Umbilical cord (tissue), 2 donors: ENCODE measurements at places on chromosomes 1 and 21. TPM values are rescaled to one million over a fixed set of nuclear protein-coding genes. Genes with fewer than 3 reads are reported as not detected.

Gene WNT2B
- 4.8 TPM for total RNA-seq

GRCh38 chr1:68233202-68233601, 879 bp upstream of the WLS start:
- no peak for DNase-seq

Gene CBS
- 4.8 TPM for total RNA-seq

- DNase-seq: no peak
Measured at GRCh38 chr1:209800984-209801834, 4.7 kb downstream of the IRF6 start.

GRCh38 chr1:186421446-186421845, 39.5 kb downstream of the PDC start:
- no peak for DNase-seq

DNA sequence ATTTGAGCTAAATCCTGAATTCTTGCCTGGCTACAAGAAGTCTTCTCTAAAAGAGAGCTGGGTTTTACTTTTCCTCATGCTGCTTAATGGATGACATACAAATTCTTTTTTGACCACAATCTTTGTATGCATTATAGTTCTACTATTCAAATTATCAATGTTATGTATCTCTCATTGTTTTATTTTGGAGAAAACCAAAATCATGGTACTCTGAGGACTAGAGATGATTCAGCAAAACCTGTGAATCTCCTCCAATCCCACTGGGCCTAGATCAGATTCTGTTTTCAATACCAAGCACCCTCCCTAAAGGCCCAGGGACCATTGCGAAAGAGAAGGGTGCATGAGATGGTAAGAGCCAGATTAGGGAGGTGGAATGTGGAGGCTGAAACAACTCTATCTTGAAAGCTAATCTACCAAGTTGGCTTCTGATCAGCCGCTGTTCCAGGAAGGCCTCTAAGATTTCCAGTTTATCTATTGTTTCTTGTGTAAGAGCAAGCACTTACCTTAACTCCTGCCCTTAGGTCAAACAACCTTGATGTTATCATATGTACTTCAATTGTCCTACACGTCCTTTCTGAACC, 547.2 kb downstream of the PLPP3 start:
- no peak for DNase-seq

Gene CR1L
- total RNA-seq: not detected
